ENCODE measurements at places on chromosomes 4 and X.
A peak's percentile ranks its signal among the peaks of the same experiment; 100 is the strongest.

DNA sequence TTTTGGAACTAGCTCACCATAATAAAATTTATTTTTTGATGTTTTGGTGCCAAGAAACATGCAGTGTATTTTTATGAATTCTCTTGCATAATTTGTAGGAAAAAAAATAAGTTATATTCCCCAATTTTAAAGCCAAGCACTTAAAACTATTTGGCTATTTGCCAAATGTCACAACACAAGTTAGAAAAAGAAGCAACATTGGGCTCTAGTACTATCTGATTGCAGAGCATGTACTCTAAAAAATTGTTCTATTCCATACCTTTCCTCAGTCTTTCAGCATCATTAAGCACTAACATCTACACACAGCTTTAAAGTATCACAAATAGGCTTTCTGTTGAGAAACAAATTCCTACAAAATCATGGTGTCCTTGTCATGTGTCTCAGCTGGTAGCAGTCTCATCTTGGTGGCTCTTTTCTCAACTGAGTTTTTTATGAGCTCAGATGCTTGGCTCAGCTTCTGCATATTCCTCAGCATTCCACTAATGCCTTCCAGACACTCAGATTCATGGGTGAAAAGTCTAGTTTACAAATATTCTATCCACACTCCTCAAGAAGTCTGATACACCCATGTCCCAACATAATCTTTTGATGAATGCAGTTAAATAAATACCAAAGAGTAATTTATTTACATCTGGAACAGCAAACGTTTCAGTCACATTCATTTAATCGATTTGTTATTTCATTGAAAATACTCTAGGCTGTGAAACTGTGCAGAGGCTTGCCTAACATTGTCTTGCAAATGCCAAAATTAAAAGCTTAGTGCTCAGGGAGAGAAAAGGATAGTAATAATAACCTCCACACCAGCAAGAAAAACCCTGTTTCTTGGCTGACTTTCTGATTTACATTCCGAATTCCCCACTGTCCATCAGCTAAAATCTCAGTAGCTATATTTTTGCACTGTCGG is 2209.9 kb downstream of the PCDH7 start:
- DNase-seq, result no peak

GRCh38 chrX:151806967-151807540 is 72.5 kb downstream of the CNGA2 start:
- DNase-seq, result no peak

- DNase-seq, result no peak
Measured at GRCh38 chr4:62344915-62345314, 1144.8 kb downstream of the ADGRL3 start.

DNA sequence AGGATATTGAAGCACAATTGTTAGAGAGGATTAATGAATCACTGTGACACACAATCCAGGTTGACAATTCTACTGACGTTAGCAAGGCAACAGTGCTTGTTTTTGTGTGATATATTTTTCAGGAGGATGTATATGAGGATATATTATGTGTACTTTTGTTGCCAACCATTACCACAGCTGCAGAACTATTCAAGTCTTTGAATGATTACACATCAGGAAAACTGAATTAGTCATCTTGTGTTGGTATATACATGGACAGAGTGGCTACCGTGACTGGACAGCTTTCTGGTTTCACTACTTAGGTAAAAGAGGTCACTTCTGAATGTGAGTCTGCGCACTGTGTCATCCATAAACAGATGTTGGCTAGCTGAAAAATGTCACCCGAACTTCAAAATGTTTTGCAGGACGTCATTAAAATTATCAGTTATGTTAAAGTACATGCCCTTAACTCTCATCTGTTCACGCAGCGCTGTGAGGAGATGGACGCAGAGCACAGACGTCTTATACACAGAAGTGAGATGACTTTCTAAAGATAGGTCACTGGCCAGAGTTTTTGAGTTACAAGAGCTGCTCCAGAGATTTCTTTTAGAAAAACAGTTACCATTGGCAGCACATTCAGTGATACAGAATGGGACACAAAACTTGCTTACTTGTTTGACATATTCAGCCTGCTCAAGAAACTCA is 69.0 kb downstream of the MRPL1 start:
- no peak for DNase-seq

DNA sequence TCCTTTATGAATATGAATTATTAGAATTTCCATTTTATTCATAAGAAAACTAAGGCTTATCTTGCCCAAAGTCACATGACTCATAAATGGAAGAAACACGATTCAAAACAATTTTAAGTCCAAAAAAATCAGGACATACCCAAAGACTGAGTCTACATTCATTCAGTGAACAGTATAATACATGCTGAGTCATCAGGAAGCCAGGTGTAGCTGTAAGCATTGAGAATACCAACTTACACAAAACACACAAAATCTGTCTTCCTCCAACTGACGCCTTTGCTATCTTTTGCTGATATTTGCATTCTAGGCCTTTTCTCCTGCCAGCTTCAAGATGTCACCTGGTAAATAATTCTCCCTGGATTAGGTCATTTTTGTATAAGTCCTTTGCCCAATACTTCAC is 520.1 kb upstream of the GALNT7 start:
- DNase-seq, result peak; percentile 32

DNA sequence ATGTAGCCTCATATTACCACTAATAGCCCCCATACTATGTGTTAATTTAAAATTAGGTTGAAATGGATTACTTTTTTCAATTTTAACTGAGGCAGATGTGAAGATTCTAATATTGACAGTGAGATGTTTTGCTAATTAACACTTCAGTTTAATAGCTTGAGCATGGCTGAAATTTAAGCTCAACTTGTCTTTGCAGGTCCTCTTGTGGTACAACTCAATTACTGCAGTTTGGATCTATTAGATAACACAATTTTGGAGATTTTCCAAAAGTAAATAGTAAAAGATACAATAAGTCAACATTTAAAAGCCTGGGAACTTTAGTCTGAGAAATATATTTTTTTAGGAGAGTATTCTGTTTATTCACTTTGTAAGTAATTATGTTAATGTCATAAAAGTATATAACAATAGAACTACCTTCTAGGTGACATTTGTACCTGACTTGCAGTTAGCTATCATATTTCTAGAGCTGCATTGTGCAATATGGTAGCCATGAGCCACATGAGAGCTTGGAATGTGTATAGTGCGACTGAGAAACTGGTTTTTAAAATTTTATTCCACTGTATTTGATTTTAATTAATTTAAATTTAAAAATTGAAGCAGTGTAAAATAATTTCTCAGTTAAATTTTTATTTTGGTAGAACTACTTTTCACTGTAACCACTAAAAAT is 73.1 kb upstream of the FMR1 start:
- DNase-seq, result peak; percentile 28

Data from renal cortical epithelial cell (primary cell).